ENCODE measurements at places on chromosomes 3 and 15.

- no peak for DNase-seq
Observed at GRCh38 chr3:4761759-4762158, 217.5 kb upstream of the BHLHE40 start.

- no peak for DNase-seq
Observed at GRCh38 chr3:71392251-71392650, 191.3 kb downstream of the FOXP1 start.

GRCh38 chr3:14657579-14657978 lies 6.0 kb downstream of the CCDC174 start:
- DNase-seq, result no peak

- no peak for DNase-seq
Observed at GRCh38 chr15:25510146-25510545, 71.3 kb upstream of the UBE3A start.

DNA sequence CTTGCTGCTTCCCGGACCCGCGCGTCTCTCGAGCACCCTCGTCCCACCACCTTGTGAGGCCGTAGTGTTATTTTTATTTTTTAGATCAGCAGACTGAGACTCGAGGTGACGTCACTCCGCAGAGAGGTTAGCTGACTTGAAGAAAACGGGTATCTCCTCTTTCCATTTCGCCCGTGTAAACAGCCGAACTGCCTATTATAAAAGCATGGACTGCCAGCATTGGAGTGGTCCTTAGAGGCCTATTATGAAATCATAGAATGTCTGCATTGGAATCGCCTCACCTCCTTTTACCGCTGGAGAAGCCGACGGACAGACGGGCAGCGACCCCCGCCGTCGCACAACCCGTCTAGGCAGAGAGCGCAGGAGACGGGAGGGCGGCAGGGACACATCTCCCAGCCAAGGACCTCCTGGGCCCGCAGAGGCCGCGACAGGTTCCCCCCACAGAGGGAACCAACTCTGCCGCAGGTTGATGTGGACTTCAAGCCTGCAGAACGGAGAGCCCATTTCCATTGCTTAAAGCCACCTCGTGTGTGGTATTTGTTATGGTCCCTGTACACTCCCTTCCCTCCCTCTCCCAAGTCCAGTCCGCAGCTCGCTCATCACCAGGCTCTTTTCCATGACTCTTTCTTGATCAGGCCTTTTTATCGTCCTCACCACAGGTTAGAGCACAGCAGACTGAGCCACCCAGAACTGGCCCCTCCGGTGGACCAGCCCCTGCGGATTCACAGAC lies 540 bp upstream of the PPP1R2 start:
- DNase-seq, result no peak

DNA sequence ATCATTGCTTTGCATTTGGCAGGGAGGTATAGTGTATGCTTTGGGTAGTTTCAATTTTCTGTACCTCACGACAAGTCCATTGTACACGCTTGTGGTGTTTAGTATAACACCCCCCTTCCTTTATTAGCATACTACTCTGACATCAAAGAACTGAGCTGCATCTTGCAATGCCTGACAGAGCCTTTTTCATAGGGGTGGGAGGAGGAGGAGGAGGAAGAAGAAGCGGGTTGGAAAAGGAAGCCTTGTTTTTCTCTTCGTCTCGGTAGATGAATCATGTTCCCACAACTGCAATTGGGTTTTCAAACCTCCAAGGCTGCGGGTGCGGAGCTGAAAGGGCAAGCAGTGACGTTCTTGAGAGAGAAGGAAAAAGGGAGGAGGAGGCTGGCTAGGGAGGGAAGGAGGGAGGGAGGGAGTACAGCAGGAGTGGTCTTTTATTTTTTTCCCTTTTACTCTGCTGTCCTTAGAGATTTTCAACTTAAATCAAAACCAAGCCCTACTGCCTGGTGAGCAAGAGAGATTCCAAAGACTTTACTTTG lies 175.7 kb downstream of the KLHL25 start:
- peak; percentile 18 for DNase-seq

DNA sequence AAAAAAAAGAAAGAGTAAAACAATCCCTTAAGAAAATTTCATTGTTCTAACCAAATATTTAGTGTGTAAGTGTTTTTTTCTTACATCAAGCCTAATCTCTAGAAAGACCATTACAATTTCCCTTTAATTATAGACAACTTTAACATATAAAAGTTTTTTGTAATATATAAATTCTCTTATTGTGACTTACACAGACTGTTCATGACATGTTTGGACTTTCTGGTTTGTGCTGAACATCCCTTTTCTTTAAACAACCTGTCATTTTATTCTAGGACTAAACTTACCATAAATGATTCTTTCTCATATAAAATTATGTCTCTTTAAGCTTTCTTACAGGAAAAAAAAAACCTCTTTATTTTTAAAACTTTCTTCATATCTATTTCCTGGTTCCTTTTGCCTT lies 13.0 kb upstream of the BTLA start:
- DNase-seq, result no peak

DNA sequence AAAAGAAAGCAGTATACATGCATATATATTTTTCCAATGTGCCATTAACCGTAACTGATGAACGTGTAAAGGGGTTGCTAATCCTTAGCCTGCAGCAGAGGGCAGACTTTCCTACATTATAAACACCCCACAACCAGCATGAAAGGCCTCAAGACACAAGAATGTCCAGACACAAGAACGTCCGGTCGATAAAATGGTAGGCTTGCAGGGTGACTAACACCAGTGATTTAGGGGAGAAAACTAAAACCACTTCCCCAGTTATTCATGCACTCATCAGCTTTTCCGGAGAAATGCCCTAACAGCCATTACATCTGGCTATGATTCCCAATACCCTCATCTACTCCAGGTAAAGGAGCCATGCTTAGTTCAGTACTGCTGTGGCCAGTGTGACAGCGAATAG lies 57.4 kb downstream of the LRTM1 start:
- no peak for DNase-seq

- no peak for DNase-seq
Observed at GRCh38 chr15:79211481-79211880, 71.0 kb upstream of the ANKRD34C start.

DNA sequence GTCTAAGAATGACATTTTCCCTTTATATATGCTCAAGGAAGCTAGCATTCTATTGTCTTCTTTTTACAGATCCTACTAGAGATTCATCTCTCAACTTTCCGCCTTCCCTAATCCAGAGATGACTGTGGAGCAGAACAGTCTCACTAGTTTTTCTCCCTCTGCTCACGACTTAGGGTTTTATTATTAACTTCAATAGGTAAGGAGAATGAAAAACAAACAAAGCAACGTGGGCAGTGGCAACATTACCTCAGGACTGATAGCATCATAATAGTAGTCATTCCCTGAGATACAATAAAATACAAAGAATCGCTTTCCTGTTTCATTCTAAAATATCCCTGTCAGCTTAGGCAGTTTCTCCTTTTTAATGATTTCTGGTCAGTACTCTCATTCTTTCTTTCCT lies 154.3 kb upstream of the PLAAT1 start:
- DNase-seq, result no peak

DNA sequence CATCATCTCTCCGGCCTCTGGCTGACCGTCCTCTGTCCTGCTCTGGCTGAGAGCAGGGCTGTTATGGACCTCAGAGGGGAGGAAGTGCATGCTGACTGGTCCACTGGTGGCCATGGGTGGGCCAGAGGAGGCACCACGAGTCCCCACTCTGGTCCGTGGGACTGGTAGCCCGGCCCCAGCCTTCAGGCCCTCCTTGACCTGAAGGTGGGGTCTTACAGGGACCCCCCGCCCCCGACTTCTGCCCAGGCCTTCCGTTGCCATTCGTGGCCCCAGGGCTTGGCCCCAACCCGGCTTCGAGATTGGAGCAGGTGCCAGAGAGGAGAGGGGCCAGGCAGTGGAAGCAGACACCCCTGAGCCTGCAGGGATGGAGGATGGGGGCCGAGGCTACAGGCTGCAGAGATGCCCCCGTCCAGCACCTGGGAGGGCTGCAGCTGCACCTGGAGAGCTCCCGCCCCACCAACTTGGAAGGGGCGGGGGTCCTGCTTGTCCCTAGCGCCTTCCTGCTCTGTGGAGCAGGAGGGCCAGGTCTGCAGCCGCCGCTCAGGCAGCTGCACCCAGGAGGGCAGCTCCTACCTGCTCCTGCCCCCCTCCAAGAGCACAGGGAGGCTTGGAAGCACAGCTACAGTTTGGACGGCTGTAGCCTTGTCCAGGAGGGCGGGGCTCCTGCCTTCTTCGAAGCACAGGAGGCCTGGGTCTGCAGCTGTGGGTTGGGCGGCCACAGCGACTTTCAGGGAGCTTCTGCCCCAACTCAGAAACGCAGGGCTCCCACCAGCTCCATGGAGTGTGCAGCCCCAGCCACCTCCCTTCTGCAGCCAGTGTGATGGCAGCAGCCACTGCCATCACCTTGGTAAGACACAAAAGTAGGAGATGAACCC lies 142.5 kb downstream of the KLF13 start:
- no peak for DNase-seq

- no peak for DNase-seq
Observed at GRCh38 chr15:26439681-26440080, 333.2 kb downstream of the GABRB3 start.
